ENCODE measurements at places on chromosomes 13 and 19.

- no peak for DNase-seq
These were observed at the start of gene ICAM5 for GRCh38 chr19:10289836-10290356. ICAM5 (plus strand) TSS chr19:10289952; CDS start chr19:10290044, 92 bp downstream.

- DNase-seq: no peak
These were observed 32.5 kb downstream of the NFIC start for GRCh38 chr19:3398900-3399278.

GRCh38 chr19:13089139-13089856, 13.4 kb downstream of the LYL1 start:
- DNase-seq: no peak

DNA sequence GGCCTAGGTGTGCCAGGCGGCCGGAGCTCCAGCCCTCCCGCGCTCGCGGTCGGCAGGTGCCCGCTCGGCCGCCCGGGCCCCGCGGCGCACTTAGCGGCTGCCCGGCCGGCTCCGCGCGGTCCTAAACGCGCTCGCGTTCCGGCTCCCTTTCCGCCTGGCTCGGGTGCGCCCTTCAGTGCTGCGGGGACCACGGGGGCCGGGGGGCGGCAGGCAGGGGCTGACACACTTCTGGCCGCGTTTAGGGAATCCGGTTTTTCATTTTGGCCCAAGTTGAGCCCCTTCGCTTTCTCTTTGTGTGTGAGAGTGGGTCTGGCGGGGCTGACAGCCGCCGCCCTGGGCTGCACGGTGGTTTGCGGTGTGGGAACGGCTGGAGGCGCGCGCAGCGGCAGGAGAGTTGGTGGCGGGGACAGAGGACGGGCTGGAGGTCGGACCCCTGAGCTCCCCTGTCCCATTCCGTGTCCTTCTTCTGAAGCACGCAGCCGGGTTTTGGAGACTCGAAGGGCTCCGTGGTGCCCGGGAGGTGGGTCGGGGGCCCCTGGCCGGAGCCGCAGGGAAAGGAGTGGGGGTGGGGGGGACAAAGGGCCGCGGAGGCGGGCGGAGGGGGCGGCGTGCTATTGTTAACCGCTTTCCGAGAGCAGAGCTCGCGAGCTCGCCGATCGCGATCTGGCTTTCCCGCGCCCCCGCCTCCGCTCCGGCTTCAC, 3.1 kb downstream of the FGF9 start:
- peak; percentile 33 for DNase-seq

- DNase-seq: no peak
These were observed 175.4 kb downstream of the DLEU7 start for GRCh38 chr13:50668049-50668448.

- DNase-seq: no peak
These were observed 137.9 kb downstream of the PCDH20 start for GRCh38 chr13:61277586-61278276.

DNA sequence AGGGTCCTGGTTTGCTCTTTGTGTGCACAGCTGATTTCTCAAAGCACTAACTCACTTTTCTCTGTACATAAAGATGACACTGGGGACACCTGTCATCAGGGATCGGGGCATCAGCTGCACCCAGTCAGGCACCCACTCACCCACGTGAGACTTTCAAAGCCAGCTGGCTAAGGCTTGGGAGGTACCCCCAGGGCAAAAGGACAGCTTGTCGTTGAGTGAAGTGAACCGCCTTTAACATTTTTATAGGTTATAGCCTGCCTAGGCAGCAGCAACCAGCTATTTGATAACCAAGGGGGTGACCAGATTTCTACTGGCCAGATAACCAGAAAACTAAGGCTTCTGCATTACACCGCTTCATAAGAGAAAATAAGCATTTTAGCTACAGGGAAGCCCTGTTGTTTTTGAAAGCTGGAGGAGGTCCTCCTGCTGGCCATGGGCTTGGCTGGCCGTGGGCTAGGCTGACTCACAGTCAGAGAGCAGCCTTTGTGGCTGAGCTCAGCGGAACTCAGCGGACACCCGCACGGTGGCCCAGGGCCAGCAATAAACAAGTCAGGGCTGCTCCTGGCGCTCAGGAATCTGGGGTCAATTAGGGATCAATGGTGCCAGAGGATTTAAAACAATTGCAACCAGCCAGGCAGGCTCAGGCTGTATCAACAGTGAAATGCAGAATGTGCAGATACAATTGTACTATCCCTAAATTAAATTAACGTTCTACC, 57.1 kb downstream of the ALOX5AP start:
- no peak for DNase-seq

All from T-helper 9 cell (primary cell).